RPMI7951 (cell line): ENCODE measurements at places on chromosomes 2 and 18.

DNA sequence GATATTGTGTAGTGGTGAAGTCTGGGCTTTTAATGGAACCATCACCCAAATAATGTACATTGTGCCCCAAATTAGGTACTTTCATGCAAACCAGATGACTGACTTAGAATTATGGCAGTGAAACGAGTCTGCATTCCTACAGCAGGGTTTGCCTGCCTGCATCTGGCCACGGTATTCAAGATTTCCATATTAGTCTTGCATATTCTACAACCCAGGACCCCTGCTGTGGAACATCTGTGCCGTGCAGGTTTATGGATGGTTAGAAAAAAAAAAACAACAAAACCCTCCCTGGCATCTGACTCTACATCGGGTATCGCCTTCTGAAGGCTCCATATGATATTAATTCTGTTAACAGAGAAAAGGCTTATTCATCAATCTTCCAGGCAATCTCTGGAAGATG lies 394.8 kb downstream of the DCDC2C start:
- no peak for DNase-seq

DNA sequence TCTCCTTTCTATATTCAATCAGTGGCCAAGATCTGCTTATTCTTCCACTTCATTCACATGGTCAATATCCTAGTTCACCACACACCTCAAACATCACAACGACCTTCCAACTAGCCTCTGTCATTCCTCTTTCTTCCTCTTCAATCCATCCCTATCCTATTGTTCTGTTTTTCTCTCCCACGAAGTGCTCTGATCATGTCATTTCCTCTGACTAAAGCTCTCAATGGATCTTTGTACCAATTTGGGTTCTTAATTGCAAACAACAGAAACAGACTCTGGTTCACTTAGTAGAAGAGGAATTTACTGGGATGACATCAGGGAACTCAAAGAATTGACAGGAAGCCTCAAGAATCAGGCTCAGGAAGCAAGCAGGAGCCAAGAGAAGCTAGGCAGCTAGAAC lies 23.5 kb downstream of the WNT10A start:
- DNase-seq: no peak

DNA sequence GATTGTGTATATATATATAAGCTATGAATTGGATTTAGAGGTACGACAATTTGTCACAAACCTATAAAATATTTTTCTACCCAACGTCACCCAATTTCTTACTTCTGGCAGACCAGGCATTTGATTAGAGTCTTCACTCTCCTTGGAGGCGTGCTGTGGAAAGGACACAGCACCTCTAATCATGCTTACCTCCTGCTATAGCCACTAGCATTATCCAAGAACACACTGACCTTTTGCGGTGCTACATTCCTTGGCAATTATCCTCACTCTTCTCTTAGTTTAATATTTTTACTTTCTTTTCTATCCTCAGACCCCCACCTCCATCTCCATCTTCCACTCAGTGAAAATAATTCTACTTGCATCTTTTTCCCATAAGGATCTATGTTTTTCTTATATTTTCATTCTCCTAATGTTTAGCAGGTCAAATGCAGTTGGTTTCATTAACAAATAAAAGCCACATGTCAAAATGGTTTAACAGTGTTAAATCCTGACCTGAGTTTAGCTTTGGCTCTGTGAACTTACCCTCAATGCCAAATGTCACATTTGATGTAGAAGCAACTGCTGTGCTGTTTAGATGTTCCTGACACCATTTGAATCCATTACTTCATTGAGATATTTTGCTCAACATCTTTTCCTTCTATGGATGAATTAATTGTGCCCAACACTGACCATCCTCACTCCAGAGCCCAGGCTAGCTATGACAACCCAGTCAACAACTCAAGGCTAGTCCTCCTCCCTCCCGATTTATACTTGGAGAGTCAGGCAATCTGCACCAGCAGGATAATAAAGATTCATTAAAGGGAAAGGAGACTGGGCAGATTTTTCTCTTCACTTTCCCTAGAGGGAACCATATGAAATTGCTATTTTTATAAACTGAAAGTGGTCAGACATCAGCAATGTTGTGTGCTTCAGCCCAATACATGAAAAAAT lies 240.5 kb downstream of the MREG start:
- DNase-seq: peak; percentile 67

DNA sequence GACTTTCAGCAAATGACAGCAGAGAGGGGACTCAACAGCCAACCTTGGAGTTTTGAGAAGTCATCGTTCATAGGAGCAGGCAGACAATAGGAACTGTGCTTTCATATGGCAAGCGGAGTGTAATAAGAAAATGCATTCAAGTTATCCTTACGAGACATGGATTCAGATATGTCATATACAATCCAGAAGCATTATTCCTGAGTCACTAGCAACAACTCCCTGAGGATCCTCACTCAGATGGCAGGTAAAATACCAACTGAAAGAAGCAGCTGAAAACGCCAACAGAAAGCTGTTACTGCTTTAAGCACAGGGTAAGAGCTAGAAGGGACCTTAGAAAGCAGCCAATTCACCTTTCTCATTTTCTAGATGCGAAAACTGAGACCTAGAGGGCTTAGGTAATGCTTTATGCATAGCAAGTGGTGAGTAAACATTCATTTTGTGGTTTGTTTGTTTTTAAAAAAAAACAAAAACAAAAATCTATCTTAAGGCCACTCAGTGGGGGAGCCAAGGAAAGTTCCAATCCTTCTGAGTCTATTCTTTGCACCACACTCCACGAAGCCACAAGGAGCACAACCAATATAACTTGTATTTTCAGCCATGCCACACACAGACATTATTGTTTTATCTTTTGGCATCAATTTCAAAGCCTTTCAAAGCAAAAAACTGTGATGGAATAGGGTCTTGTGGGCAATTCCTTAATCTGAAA lies 89.1 kb upstream of the RIOK3 start:
- no peak for DNase-seq

- peak; percentile 18 for DNase-seq
Observed at GRCh38 chr2:217167531-217167930, 307.7 kb upstream of the TNP1 start.

DNA sequence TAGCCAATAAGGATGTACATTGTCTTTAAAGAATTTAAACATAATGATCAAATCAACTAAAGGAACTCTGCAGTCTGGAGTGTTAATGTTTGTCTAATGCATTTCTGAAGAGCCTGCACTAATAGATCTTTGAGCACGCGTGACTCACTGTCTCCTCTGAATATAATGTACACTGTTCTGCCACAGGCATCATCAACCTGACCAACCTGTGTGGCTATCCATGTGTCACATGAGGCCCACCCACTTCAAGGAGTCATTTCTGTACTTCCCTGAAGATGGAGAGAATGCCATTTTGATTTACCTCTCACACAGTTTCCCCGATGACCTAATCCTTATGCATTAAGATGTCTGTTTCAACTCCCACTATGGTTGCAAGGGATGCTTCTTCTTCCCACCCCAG lies 434.0 kb upstream of the SPHKAP start:
- no peak for DNase-seq

GRCh38 chr2:167334146-167334742 lies 446.0 kb downstream of the XIRP2 start:
- no peak for DNase-seq

DNA sequence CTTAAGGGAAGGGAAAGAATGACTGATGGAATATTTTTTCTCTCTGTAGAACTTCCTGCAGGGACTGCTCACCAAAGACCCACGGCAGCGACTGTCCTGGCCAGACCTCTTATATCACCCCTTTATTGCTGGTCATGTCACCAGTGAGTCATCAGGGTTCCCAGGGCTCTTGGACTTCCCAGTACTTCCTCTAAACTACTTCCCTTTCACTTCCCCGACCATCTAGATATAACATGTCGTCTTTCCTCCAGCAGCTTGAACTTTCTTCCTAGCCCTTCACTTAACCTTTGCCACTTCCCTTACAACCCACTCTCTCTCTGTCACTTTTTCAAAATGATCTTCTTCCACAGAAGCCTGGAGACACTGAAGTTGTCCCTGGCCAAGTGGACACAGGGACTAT lies 7.2 kb downstream of the STK36 start:
- peak; percentile 11 for DNase-seq

DNA sequence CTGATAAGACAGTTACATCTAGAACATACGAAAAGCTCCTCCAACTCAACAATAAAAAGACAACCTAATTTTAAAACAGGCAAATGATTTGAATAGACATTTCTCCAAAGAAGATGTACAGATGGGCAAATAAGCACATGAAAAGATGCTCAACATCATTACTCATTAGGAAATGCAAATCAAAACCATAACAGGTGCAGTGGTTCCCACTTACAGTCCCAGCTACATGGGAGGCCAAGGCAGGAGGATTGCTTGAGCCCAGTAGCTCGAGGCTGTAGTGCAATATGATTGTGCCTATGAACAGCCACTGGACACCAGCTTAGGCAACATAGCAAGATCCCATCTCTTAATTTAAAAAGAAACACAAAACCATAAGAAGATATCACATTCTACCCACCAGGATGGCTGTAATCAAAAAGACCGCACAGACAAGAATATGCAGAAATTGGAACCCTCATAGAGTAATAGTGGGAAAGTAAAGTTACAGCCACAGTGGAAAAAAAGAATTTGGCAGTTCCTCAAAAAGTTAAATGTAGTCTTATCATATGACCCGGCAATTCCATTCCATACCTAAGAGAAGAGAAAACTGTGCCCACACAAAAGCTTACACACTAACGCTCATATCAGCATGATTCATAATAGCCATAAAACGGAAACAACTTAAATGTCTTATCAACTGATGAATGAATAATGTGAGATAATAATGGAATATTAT lies 30.5 kb upstream of the ARMC9 start:
- no peak for DNase-seq

DNA sequence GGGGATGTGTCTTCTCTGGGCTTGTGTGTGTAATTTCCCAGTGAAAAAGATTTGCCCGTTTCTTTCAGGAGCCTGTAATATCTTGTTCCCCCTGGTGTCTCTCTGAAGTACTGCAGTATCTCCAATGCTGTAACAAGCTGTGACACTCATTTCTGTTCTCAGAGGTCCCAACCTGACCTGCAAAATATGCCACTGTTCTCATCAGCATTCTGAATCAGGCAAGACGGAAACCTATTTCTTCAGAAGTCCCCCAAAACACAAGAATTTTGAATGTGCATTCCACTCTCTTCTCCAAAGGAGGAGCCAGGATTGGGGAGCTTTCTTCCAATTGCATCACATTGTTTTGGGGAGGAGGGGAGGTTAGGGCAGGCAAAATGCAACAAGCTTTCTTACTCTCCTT lies 77.0 kb upstream of the CNGA3 start:
- peak; percentile 52 for DNase-seq
